ENCODE measurements at places on chromosomes 5 and 9.
A peak's percentile ranks its signal among the peaks of the same experiment; 100 is the strongest.

- DNase-seq, result peak; percentile 74
Observed at GRCh38 chr5:172766287-172767108, 4.5 kb downstream of the DUSP1 start.

DNA sequence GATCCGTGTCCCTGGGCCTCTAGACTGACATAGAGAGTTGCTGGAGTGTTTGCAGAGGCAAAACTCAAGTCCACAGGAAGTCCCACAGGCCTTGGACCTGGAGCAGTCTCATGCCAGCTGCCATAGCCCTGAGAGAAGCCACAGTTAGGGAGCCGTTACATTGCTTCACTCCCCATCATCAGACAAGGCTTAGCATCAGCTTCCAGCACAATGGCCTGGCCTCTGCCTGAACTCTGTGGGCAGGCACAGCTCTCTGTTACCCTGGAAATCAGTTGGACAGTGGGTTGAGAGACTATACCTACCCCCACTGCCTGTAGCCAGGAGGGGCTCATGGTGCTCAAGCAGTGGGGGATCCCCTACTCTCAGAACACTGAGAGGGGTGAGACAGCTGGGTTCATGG is 16.2 kb upstream of the C9orf72 start:
- no peak for DNase-seq

- DNase-seq, result no peak
Observed at GRCh38 chr9:132787748-132788159, 90.3 kb downstream of the AK8 start.

GRCh38 chr5:111983459-111983858 is 226.5 kb upstream of the NREP start:
- no peak for DNase-seq

GRCh38 chr9:133526721-133527321 is 2.1 kb upstream of the MYMK start:
- no peak for DNase-seq

DNA sequence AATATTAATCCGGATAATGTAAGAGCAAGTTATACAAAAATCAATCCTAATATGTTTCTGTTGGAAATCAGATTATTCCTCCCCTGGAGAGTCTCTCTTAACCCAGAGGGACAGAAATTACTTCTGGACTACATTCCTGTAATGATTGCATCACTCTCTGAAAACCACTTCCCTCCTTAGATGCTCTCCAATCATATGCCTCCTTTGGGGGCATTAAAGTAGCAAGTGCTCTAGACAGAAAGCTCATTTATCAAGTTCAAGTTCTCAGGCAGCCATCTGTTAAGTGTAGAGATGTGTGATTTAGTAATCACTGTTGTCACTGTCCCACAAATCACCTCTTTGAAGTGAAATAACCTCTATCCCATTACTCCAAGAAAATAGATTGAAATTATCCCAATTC is 247.1 kb downstream of the SLCO4C1 start:
- no peak for DNase-seq

DNA sequence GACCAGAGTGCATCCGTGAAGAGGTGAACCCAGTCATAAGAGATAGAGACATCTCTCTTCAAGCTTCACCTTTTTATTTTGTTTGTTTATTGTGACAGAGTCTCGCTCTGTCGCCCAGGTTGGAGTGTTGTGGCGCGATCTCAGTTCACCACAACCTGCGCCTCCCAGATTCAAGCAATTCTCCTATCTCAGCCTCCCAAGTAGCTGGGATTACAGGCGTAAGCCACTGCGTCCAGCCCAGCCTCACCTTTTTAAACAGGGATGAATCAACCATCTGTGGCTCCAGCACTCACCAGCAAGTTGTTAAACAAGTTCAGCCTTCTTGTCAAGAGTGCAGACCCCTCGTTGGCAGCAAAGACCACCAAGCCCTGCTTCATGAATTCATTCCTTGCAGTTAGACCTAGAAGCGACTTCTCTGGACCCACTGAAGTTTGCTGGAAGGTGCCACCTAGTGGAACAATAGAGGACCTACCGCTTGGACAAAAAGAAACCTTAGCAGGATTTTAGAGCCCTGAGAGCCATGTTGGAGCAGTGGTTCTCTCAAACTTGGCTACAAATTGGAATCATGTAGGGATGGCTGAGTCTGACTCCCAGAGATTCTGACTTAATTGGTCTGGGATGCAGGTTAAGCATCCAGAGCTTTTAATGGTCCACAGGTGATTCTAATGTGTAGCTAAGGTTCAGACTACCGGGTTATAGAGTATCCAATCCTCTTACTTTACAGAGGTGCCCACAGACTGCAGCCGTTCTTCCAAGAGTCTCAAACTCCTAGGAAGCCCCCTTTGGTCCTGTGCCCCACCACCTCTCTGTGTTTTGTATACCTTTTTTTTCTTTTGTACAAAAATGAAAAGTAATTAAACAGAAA is 10.5 kb upstream of the GALNT10 start:
- peak; percentile 37 for DNase-seq

- DNase-seq, result no peak
Observed at GRCh38 chr9:24793787-24794186, 248.1 kb upstream of the IZUMO3 start.

- no peak for DNase-seq
Observed at GRCh38 chr9:136757328-136757727, 715 bp downstream of the LCN8 start.

GRCh38 chr5:8884029-8884428 is 661.8 kb downstream of the SEMA5A start:
- DNase-seq, result no peak

DNA sequence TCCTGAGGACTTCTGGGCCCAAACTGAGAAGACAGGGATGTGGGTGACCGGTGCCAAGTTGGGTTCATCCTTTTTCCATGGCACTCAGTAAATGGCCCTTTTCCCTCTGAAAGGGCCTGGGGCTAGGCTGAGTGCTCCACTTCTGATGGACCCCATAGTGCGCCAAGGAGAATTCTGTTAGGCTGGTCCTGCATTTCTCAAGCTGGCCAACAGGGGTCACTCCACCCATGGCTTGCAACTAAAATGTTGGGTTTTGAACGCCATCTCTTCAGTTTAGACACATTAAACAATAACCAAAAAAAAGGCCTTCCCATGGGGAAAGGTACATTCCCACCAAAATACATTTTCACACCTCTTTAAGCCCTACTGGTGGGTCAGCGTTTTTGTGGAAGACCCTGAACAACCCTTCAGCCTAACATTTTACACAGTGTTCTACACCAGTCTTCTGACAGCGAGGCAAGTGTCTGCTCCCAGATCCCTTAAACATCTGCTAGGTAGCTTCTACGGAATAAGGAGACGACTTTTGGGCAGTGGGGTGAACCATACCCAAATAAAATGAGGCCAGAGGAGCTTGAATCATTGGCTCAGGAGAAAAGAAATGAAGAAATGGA is 27.3 kb downstream of the CNTFR start:
- no peak for DNase-seq

- no peak for DNase-seq
Observed at GRCh38 chr5:56985936-56986625, 34.2 kb upstream of the MIER3 start.

- DNase-seq, result no peak
Observed at GRCh38 chr5:176151281-176151680, 86.9 kb upstream of the SIMC1 start.

- DNase-seq, result no peak
Observed at GRCh38 chr5:180212363-180213255, 3.6 kb upstream of the RASGEF1C start.

DNA sequence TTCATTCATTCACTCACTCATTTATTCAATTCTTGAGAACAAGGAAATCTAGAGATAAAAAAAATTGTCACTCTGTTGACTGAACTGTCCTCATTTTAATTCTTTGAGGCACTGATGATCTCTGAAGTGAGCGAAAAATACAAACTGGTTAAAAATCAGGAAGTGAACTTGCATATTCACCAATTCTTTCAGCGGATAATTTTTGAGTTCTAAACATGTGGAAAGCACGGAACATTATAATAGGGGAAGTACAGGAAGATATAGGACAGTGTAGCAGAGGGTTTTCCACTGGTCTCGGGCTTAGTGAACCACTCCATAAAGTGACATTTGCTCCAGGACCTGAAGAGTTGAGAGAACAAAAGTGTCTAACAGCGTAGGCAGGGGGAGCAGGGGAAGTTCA is 169.5 kb downstream of the TLR4 start:
- DNase-seq, result no peak

Data from AG09319 (cell line).